Right cardiac atrium (tissue), 5 donors: ENCODE measurements at places on chromosomes 13 and 19. TPM values are rescaled to one million over a fixed set of nuclear protein-coding genes. Genes with fewer than 3 reads are reported as not detected.

POU2F2 gene
- total RNA-seq, result 1.6 TPM

KASH5 gene
- not detected for total RNA-seq

APOC4 gene
- total RNA-seq, result not detected

ZIC2 gene
- not detected for total RNA-seq

DNA sequence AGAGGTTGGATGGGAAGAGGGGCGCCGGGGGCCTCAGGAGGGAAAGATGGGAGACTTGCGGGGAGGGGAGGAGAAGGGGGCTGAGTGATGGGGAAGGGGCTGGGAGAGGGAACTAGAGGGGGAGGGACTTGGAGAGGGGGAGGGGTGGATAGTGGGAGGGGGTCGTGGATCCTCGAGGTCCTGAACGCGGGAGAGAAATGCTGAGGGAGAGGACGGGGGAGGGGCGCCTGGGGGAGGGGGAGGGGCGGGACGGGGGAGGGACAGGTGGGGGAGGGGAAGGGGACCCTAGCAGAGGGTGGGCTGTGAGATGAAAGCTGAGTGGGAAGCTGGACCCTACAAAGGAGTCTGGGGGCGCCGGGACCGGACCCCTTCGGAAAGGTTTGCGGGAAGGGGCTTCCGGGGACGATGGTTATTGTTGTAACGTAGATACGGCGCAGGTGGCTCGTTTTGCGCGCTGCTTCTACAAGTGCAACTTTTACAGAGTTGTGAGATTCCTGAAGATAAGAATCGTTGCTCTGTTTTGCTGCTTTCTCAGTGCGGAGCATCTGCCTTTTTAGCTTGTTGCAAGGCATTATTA, 418 bp downstream of the ZNF444 start:
- DNase-seq, result no peak

DNA sequence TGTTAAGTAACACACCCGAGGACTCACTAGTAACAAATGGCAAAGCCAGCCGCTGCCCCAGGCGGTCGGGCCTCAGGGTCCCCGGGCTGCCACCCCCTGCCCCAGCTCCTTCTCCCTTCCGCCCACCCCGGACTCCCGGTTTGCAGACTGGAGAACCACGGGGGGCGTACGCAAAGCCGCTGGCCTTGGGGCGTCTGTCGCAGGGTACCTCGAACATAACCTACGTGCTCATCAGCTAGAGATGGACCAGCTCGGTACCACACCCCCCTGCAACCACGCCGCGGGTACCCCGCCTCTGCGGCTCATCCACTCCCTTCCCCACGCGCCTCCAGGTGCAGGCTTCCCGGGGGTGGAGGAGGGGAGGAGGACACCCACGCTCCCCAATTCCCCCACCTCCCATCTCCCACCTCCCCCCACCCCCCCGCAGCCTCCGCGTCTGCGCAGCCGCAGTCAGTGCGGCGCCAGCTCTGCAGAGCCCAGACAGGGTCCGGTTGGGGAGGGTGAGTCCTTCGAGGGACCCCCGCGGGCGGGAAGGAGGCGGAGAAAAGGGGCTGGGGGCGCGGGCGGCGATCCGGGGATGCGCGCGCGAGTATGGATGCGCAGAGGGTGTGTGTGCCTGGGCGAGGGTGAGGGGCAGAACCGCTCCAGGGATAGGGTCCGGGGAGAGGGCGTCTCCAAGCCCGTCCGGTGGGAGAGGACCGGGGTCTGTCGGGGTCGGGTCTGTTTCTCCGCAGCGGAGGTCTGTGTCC, at the start of gene SMIM17:
SMIM17 (plus strand) TSS at position 449 of the 749 bp plus-strand sequence. CDS start 2,509 bp downstream, outside the sequence.
- DNase-seq, result no peak
